ENCODE measurements at places on chromosomes 4 and X. TPM values are rescaled to one million over a fixed set of nuclear protein-coding genes. Genes with fewer than 3 reads are reported as not detected.

The JCHAIN gene
- total RNA-seq, result not detected

DNA sequence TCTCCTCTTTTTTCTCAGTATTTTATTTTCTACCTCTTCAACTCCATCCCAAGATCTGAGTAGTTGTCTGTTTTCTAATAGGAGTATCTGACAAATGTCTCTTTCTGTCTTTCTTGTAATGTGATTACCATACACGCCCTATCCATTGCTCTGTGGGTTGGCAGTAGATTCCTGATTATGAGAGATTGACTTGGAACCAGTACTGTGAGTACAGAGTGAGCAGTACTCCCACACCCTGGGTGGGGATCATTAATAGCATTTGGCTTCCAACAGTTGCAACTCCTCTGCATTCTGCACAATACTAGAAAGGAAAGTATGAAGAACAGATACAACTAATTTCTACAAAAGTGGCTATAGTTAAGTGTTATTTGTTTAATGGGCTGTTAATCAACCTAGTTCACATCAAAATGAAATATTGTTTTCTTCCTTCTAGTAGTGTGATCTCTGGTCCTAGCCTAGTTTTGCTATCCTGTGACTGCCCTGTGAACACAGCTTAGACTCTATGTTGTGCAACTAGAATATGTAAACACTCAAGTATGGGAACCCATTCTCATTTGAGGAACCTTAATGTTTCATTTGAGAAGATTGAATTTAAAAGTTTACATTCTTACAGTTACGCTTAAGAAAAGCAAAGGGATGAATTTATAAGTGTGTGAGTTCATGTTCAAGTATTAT lies 112.9 kb downstream of the PTPN13 start:
- H3K27ac ChIP-seq, result peak overlapping the region; percentile 17
- DNase-seq, result peak; percentile 13
- H3K27me3 ChIP-seq, result no peaks in the 10 kb centered on the region
- no peak overlapping the region for H3K4me3 ChIP-seq

DNA sequence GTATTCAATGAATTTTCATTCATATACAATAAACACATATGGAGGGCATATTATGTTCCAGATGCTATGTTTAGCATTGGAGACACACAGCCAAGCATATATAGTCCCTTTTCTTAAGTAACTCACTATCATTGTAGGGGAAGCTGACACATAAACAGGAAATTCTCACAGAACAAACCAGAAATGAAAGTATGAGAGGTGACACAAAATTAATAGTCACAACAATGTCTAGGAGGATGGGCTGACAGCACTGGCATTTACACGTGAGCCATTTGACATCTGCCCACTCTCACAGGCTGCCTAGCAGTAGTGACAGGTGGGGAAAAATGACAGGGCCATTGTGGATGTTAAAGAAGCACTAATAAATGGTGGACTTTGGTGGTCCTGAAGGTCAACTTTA lies 2.6 kb upstream of the CNOT6L start:
- DNase-seq, result no peak
- H3K4me1 ChIP-seq, result peaks cover 22% of the 10 kb centered on the region
- peak overlapping the region; percentile 93 for H3K4me3 ChIP-seq
- H3K36me3 ChIP-seq, result no peaks in the 10 kb centered on the region

- H3K27me3 ChIP-seq, result peaks cover 5% of the 10 kb centered on the region
- H3K4me3 ChIP-seq, result peak overlapping the region; percentile 72
- peak overlapping the region; percentile 67 for H3K27ac ChIP-seq
These were observed 898 bp downstream of the UBQLN2 start for GRCh38 chrX:56564164-56564885.

DNA sequence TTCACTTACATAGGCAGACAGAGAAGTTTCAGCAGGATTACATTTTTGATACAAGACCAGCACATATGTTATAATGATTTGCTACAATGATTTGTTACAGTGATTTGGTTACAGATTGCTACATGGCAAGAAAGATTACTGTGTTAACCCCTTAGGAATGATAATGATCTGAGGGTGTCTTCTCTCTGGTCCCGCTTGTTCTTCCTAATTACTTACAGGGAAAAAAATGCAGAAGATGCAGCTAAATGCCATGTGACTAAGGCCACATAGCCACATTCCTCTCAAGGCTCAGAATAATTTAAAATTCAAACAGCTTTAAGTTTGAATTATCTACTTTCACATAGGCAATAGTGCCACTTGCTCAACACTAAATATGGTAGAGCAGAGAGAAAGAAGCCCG lies 9.7 kb upstream of the LAP3 start:
- no peak overlapping the region for H3K4me3 ChIP-seq
- no peaks in the 10 kb centered on the region for H3K27me3 ChIP-seq
- no peaks in the 10 kb centered on the region for H3K36me3 ChIP-seq
- H3K4me1 ChIP-seq, result no peaks in the 10 kb centered on the region
- DNase-seq, result no peak

- H3K27me3 ChIP-seq, result no peaks in the 10 kb centered on the region
- DNase-seq, result peak; percentile 46
- peak overlapping the region; percentile 7 for H3K27ac ChIP-seq
- no peak overlapping the region for H3K4me3 ChIP-seq
These were observed 1538.2 kb downstream of the TECRL start for GRCh38 chr4:62871078-62871477.

GRCh38 chr4:110854021-110854678 lies 231.3 kb upstream of the PITX2 start:
- peaks cover 36% of the 10 kb centered on the region for H3K27me3 ChIP-seq
- peak overlapping the region; percentile 32 for H3K27ac ChIP-seq
- H3K4me3 ChIP-seq, result no peak overlapping the region

DNA sequence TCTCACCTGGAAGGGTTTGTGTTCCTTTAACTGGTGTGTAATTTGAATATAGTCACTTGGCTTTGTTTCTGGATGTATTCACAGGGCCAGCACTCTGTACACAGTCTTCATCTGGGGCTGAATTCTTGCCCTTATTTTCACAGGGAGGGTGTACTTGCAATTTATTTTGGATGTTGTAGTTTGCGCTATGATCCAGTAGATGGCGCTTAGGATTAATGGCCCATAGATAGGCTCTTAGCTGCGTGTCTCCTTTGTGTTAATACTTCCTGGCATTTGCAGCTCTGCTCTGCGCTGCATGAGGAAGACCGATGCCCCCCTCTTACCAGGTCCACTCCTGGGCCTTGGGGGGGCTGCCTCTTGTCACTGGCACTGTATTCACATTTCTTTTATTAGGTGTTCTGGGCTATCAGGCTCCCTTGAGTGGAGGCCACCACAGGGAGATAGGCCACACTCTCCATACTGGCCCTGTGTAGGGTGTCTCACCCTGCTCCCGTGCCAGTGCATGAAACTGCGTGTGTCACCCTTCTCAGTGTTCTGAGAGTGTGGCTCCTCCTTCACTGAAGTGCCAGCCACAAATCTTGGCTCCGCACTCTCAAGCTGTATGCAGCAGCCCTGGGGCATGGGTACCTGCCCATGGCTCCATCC lies 562.2 kb downstream of the ZIC3 start:
- peaks cover 11% of the 10 kb centered on the region for H3K27me3 ChIP-seq
- H3K36me3 ChIP-seq, result no peaks in the 10 kb centered on the region
- no peak overlapping the region for H3K4me3 ChIP-seq
- no peak overlapping the region for H3K27ac ChIP-seq

DNA sequence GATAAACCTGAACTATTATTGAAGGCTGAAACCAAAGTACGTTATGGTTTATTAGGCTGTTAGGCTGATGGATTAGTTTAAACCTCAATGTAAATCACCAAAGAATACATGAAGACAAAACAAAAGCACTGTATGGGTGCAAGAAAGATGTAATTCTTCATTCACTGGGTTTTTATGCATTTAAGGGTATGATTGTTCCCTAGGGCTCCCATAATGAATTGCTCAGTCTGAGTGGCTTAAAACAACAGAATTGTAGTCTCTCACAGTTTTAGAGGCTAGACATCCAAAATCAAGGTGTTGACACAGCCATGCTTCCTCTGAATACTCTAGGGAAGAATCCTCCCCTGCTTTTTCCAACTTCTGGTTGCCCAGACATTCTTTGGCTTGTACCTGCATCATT lies 222.8 kb downstream of the TENM3 start:
- H3K27me3 ChIP-seq, result no peaks in the 10 kb centered on the region
- H3K4me3 ChIP-seq, result no peak overlapping the region
- H3K36me3 ChIP-seq, result no peaks in the 10 kb centered on the region
- no peak overlapping the region for H3K27ac ChIP-seq
- H3K4me1 ChIP-seq, result no peaks in the 10 kb centered on the region

DNA sequence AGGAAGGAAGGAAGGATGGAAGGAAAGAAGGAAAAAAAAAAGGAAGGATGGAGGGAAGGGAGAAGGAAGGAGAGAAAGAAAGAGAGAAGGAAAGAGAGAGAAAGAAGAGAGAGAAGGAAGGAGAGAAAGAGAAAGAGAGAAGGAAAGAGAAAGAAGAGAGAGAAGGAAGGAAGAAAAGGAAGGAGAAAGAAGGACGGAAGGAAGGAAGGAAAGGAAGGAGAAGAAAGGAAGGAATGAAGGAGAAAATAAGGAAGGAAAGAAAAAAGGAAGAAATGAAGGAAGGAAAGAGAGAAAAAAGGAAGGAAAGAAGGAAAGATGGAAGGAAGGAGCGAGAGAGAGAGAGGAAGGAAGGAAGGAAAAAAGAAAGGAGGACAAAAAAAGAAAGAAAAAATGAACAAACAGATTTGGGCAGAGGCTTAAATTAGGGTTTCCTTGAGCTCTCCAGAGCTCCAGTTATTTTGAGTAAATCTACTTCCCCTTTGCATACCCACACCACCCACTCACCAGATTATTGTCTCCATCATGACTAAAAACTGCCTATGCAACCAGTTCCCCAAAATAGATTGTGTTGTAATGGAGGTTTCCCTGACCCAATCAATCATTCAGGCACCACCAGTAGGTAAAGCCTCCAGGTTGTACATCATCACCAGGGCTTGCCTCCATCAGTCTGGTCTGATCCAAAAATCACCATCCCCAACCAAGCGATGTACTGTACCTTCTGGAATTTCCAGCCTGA lies 1722.9 kb upstream of the PCDH10 start:
- no peaks in the 10 kb centered on the region for H3K27me3 ChIP-seq
- H3K27ac ChIP-seq, result no peak overlapping the region
- H3K36me3 ChIP-seq, result peaks cover 5% of the 10 kb centered on the region
- DNase-seq, result no peak
